ENCODE measurements at places on chromosomes 2 and 18. TPM values are rescaled to one million over a fixed set of nuclear protein-coding genes. Genes with fewer than 3 reads are reported as not detected.

- H3K27ac ChIP-seq: no peak overlapping the region
- H3K4me1 ChIP-seq: no peaks in the 10 kb centered on the region
- no peak for DNase-seq
- H3K4me3 ChIP-seq: no peak overlapping the region
- H3K27me3 ChIP-seq: no peaks in the 10 kb centered on the region
These were observed 125.3 kb downstream of the ZFP36L2 start for GRCh38 chr2:43100883-43101662.

DNA sequence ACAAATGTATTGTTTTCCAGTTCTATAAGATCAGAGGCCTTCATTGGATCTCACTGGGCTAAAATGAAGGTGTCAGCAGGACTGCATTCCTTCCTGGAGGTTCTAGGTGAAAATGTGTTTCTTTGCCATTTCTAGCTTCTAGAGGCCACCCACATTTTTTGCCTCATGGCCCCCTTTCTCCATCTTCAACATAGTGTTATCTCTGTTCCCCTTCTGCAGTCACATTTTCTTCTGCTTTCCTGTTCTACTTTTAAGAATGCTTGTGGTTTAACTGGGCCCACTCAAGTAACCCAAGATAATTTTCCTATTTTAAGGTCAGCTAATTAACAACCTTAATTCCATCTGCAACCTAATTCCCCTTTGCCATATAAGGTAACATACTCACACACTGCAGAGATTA is 36.1 kb downstream of the METTL21A start:
- H3K27ac ChIP-seq: no peak overlapping the region
- H3K4me3 ChIP-seq: no peak overlapping the region
- H3K36me3 ChIP-seq: peaks cover 77% of the 10 kb centered on the region
- DNase-seq: no peak

The PSMG2 gene
- 51.1 TPM for total RNA-seq

The SOCS6 gene
- total RNA-seq: not detected

The IL36A gene
- not detected for total RNA-seq
